WTC11 (cell line): ENCODE measurements at places on chromosomes 3 and 15. TPM values are rescaled to one million over a fixed set of nuclear protein-coding genes. Genes with fewer than 3 reads are reported as not detected.

C3orf22 gene
- not detected in 3 replicates for total RNA-seq

DNAH1 gene
- total RNA-seq: 1.5 to 3.7 TPM (median 2.8 TPM) in 3 replicates

TMEM39A gene
- 44.5 to 48.9 TPM (median 46.7 TPM) in 3 replicates for total RNA-seq

XCR1 gene
- total RNA-seq: 0.02 to 0.25 TPM in 2 of 3 replicates, not detected in the other

TM4SF4 gene
- 0.92 to 2.0 TPM (median 1.4 TPM) in 3 replicates for total RNA-seq

SPTSSB gene
- 14.1 to 17.8 TPM (median 15.7 TPM) in 3 replicates for total RNA-seq

SLC7A14 gene
- total RNA-seq: 0.25 to 0.68 TPM (median 0.62 TPM) in 3 replicates

PAQR5 gene
- total RNA-seq: 9.4 to 11.5 TPM (median 11.4 TPM) in 3 replicates

NANOGP8 gene
- 1.9 to 2.1 TPM (median 1.9 TPM) in 3 replicates for total RNA-seq

CELSR3 gene
- 27.9 to 35.7 TPM (median 32.7 TPM) in 3 replicates for total RNA-seq

TNNC1 gene
- total RNA-seq: 4.3 to 5.7 TPM (median 5.6 TPM) in 3 replicates

PROS1 gene
- total RNA-seq: 0.99 to 1.7 TPM (median 1.7 TPM) in 3 replicates

- DNase-seq: no peak
Measured at GRCh38 chr3:63458405-63458804, 180.3 kb downstream of the SYNPR start.

DNA sequence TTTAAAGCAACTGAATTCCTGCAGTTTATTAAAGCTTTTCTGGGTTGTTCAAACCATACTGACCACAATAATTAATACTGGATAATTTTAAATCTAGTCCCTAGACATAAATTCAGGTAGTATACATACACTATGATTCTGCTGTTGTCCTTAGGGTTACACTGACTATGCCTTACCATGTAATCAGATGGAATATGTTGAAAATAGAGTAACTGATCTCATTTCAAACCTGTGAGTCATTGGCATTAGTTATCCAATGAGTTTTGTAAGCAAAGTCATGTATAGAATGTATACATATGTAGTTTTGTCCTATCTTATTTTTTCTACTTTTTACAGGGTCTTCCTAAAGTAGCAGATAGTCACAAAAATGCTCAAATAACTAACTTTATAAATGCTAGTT, 517.1 kb upstream of the CCDC54 start:
- no peak for DNase-seq

GRCh38 chr15:70290708-70291107, 193.0 kb upstream of the TLE3 start:
- DNase-seq: no peak

DNA sequence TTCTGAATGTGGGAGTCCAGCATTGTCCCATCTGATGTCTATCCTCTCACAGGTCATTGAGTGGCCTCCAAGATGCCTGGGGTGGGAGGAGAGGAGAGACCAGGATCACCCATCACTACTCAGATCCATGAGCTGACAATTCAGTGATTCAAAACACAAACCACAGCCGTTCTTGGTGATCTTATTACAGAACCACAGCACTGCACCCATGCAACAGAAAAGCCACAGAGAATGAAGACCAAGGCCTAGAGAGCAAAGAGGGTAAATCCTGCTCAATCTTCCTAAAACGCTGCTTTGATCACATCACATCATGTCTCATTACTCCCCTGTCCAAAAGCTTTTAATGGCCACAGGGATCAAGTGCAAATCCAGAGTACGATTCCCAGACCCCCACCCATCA, 23.5 kb downstream of the ANP32A start:
- DNase-seq: no peak

- DNase-seq: no peak
Measured at GRCh38 chr15:51090753-51091152, 4.0 kb downstream of the TNFAIP8L3 start.

- DNase-seq: no peak
Measured at GRCh38 chr3:54668236-54668635, 259.6 kb downstream of the LRTM1 start.

DNA sequence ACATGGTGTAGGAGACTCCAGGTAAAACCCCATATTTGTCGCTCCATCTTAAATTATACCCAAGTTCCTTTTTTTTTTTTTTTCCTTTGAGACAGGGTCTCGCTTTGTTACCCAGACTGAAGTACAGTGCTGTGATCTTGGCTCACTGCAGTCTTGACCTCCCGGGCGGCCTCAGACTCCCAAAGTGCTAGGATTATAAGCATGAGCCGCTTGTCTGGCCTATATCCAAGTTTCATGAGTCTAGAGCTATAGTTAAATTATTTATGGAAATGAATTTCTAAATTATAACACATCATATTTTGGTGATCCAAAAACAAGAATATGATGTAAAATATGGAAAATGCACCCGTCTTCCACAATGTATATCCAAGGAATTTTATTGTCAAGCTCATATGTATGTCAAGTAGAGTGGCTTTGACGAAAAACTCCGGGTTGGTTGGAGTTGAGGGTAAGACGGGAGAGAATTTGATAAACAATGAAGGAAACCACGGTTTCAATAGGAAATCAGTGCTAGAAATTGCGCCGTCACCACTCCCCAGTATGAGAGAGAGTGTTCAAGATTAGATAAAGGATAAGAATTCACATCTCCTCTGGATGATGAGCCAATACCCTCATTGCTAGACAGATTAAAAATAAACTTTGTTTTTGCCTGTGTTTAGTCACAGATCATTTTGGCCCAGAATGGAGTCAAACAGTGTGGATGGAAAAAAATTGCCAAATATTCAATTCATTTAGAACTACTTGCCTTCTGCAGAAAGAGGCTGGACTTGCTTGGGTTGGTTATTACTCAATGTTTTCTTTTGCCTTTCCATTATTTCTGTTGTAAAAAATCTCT, 209.2 kb upstream of the NR2F2 start:
- DNase-seq: no peak

DNA sequence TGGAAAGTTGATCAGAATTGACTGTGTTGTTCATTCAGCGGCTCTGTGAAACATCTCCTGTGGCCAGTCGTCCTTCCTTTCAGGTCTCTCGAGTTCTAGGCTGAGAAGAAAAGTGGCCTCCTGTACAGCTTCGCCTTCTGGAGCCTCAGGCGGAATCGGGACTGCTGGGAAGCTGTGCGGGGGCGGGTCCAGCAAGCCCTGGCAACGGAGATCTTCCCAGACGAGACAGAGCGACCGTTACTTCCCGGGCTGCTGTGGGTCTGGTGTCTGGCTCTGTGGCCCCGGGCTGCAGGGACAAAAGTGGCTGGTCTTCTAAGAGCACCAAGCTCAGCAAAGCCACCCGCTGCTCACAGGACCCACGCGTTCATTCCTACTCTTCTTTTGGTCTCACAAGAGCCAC, 88.6 kb upstream of the CACNA2D3 start:
- no peak for DNase-seq

DNA sequence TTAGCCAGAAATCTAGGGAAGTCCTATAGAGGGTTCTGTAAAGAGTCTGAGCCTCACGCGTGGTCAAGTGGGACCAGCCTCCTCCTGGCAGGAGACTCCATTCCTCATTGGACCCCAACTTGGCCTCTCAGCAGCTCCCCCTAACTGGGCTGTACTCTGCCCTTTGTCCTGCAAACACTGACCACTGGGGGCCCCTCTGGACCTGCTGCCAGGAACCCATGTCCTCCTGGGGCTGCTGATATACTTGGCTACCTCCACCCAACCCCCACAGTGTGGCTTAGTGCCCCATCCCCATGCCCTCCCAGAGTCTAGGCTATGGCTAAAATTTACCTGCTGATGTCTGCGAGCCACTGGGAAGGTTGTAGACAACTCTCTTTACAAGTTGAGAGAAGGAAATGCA, 62.7 kb downstream of the UBP1 start:
- DNase-seq: peak; percentile 32

- peak; percentile 45 for DNase-seq
Measured at GRCh38 chr3:29065211-29065785, 215.6 kb upstream of the RBMS3 start.

GRCh38 chr3:56835650-56836227, 34.0 kb upstream of the ARHGEF3 start:
- DNase-seq: no peak

DNA sequence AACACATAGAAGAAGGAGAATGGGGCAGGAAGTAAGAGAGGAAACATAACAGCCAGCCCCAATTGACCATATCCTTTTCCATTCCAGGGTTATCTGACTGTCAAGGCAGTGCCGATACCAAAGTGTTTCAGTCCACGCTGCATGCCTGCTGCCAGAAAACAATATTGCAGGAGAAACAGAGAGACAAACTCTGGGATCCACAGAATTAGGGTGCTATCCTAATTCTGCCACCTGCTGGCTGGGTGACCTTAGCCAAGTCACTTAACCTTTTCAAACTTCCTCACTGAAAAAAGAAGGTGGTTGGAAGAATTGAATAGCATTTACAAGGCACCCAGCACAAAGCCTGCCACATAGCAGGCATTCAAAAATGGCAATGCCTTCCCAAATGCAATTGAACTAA, 32.0 kb downstream of the GLB1 start:
- DNase-seq: no peak

GRCh38 chr3:188796122-188796631, 375.6 kb upstream of the TPRG1 start:
- DNase-seq: no peak

- DNase-seq: no peak
Measured at GRCh38 chr3:99410789-99411311, 227.5 kb upstream of the COL8A1 start.

DNA sequence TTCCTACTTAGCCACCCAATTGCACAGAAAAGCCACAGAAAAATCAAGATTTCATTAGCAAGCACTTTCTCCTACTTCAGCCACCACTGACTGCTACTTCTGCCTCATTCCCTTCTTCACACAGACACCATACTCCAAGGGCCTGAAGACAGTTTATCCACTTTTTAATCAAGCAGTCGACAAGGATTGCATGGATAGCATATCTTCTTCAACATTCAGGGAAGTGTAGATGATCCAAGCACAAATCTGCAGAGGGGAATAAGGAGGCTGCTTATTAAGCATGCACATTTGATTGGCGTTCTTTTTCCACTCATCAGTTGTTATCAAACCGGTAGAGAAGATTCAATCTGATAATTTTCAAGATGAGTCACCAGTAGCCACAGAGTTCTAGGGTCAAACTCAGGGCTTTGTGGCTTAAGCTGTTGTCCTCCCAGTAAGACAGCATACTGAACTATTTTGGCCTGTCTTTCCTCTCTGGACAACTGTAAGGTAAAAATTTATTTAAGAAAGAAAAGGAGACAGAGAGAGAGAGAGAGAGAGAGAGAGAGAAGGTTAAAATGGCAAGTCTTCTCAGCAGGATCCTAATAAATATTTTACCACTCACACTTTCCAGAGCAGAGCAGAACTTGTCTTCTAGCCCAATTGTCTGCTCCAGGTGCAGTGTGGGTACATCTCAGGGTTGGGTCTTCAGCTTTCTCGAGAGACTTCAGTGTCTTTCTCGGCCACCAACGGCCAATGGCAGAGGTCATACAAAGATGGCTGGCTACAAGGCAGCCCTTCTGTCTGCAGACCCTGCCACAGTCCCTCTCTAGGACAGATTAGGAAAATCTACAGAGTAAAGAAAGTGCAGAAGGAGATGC, 80.6 kb upstream of the BHLHE40 start:
- DNase-seq: no peak

- no peak for DNase-seq
Measured at GRCh38 chr3:121748680-121749275, 763 bp downstream of the GOLGB1 start.

DNA sequence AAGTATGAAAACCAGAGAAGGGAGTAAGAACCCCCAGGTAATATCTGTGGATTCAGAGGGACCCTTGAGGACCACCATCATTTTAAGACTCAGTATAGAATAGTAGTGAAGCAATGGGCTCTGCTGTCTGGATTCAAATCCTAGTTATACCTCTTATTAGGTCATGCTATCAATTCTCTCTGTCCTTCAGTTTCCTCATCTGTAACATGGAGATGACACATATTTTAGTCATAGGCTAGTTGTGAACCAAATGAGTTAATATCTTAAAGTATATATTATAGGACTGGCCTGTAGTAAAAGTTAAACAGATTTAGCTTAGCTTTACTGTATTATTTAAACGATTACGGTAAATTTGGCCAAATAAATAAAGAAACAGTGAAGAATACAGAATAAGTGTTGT, 177.3 kb upstream of the GOLIM4 start:
- DNase-seq: no peak
